Muscle of leg (tissue), 16 donors: ENCODE measurements at places on chromosomes 13 and 19. TPM values are rescaled to one million over a fixed set of nuclear protein-coding genes. Genes with fewer than 3 reads are reported as not detected.

APLP1 gene
- 4.7 TPM for total RNA-seq

ODAD3 gene
- 0.22 TPM for total RNA-seq

ARRDC5 gene
- total RNA-seq: 0.04 TPM

DMWD gene
- 29.1 TPM for total RNA-seq
